Karpas-422 (cell line): ENCODE measurements at places on chromosomes 11 and 22. TPM values are rescaled to one million over a fixed set of nuclear protein-coding genes. Genes with fewer than 3 reads are reported as not detected.

DNA sequence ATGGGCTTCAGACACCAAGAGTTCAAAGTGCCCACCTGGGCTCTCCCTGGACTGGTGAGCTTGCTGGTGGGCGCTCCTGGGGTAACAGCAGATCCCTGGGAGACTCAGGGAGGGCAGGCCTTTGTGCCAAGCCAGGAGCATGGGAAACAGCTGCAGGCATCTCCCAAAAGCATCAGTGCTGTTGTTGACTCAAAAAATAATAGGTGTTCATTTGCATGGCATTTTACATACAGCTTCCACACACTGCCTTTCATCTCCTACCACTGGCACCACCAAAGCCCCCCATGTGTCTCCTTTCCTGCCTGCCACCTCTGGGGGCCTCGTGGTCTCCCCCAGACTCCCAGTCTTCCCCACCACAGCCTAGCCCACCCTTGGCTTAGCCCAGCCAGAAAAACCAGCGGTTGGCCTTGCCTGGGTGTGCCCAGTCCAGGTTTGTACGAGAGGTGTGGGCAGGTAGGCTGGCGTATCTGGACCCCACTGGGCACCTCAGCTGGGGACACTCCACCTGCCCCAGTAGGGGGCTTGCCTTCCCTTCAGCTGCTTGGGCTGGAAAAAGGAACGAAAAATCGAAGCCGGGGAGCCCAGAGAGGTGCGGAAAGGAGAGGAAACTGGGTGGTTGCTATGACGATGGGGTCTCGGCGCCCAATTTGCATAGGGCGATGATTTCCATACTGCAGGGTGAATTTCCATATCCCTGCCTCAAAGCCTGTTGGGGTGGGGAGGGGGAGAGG lies 15.0 kb downstream of the POU2F3 start:
- peaks cover 54% of the 10 kb centered on the region for H3K4me1 ChIP-seq
- no peaks in the 10 kb centered on the region for H3K27me3 ChIP-seq
- peak; percentile 87 for DNase-seq
- peak overlapping the region; percentile 63; the same call in 1 of the 2 replicates for H3K27ac ChIP-seq

BTBD18 gene
- not detected in 2 replicates for total RNA-seq

ZNF70 gene
- total RNA-seq, result 8.5 and 12.0 TPM in 2 replicates

DNA sequence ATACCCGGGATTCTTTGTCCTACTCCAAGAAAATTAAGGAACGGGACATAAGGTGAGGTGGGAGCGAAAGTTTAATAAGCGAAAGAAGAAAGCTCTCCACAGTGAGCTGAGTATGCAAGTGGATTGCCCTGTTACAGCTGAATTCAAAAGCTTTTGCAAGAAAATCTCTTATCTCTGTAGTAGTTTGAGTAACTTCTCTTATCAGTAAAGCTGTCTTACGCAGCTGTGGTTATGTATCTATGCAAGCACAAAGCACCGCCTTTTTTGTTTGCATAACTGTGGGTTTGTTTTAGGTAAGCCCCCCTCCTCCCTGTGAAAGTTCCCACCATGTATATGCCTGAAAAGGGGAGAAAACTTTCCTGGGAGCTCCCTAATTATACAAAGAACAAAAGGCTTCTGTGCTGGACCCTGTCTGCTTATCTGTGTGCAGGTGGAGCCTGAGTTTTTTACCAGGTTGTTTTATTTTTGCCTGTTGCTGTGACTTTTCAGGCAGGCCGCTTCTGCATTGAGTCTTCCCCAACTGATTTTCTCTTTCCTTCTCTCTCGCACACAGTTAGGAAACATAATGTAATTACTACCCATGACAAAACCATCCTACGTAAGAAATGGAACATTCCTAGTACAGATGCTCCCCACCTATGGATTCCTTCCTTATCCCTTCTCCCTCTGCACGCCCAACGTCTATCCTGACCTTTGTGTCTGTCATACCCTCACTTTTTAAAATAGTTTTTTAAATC lies 837 bp upstream of the PLAAT5 start:
- H3K4me1 ChIP-seq, result no peaks in the 10 kb centered on the region
- H3K27ac ChIP-seq, result no peak overlapping the region
- H3K36me3 ChIP-seq, result no peaks in the 10 kb centered on the region
- H3K4me3 ChIP-seq, result no peak overlapping the region
- DNase-seq, result no peak
- H3K27me3 ChIP-seq, result no peaks in the 10 kb centered on the region

GRCh38 chr22:26751217-26751616 lies 93.8 kb downstream of the MIAT start:
- DNase-seq, result no peak
- H3K4me1 ChIP-seq, result no peaks in the 10 kb centered on the region
- no peaks in the 10 kb centered on the region for H3K27me3 ChIP-seq
- H3K4me3 ChIP-seq, result no peak overlapping the region
- H3K27ac ChIP-seq, result no peak overlapping the region
- no peaks in the 10 kb centered on the region for H3K36me3 ChIP-seq

ALX4 gene
- not detected in 2 replicates for total RNA-seq

GRCh38 chr11:134528453-134528852 lies 116.4 kb upstream of the B3GAT1 start:
- no peak overlapping the region for H3K4me3 ChIP-seq
- no peaks in the 10 kb centered on the region for H3K4me1 ChIP-seq
- H3K27me3 ChIP-seq, result no peaks in the 10 kb centered on the region

DNA sequence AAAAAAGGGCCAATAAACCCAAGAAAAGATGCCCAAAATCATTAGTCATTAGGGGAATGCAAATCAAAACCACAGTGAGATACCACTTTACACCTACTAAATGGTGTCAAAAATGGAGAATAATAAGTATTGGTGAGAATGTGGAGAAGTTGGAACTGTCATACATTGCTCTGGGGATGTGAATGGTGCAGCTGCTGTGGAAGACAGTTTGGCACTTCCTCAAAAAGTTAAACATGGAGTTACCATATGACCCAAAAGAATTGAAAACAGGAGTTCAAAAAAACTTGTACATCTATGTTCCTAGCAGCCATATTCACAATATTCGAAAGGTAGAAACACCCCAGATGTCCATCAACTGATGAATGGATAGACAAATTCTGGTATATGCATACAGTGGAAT lies 24.5 kb upstream of the DLAT start:
- no peak overlapping the region for H3K4me3 ChIP-seq
- H3K4me1 ChIP-seq, result no peaks in the 10 kb centered on the region
- H3K27ac ChIP-seq, result no peak overlapping the region
- no peaks in the 10 kb centered on the region for H3K27me3 ChIP-seq
- H3K36me3 ChIP-seq, result no peaks in the 10 kb centered on the region

- H3K4me3 ChIP-seq, result peak overlapping the region; percentile 36; the same call in 1 of the 2 replicates
- no peaks in the 10 kb centered on the region for H3K27me3 ChIP-seq
- peak; percentile 90 for DNase-seq
- H3K4me1 ChIP-seq, result peaks cover 66% of the 10 kb centered on the region
Measured at GRCh38 chr22:24521791-24522245, 26.7 kb downstream of the UPB1 start.

DNA sequence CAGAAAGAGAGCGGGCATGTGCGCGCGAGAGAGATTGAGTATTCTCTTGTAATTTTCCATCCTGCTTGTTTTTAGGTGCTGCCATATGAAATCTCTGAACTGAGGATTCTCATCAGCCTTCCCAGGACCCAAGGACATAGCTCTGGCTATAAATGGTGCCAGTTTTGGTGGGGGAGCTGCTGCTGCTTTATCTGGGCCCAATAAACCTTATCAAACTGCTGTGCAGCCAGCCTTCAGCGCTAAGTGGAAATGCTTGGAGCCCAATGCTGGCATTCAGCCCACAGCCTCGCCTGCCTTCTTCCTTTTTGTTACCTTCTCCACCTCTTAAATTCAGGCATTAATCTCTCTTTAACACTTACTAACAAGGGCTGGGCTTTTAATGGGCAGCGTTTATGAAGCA lies 2.4 kb upstream of the ZBTB16 start:
- DNase-seq, result no peak
- H3K4me3 ChIP-seq, result no peak overlapping the region
- H3K27ac ChIP-seq, result no peak overlapping the region
- H3K4me1 ChIP-seq, result no peaks in the 10 kb centered on the region
- H3K36me3 ChIP-seq, result no peaks in the 10 kb centered on the region

DNA sequence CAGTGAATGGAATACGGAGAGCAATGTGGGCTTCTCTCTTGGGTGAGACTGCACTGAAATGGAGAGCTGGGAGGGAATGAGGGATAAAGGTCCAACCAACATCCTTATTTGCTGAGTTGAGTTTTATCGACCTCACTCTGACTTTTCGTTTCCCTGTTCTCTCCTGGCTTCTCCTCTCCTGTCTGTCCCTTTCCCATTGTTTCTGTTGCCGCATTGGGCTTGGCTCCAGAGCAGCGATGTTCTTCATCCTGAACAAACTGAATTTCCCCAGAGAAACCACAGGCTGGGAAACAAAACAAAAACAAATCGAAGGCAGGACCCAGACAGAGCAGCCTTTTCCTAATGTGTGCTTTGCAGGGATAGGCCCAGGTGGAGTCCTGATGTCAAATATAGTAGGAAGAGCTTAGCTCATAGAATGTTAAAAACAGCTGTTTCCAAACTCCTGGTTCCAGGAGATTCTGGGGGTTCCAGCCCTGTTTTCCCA lies 30.0 kb downstream of the MOV10L1 start:
- H3K27me3 ChIP-seq, result peaks cover 2% of the 10 kb centered on the region; the same call in 1 of the 2 replicates
- no peak overlapping the region for H3K4me3 ChIP-seq
- H3K36me3 ChIP-seq, result no peaks in the 10 kb centered on the region

SMIM35 gene
- 0.04 TPM in 1 of 2 replicates, not detected in the other for total RNA-seq

DNA sequence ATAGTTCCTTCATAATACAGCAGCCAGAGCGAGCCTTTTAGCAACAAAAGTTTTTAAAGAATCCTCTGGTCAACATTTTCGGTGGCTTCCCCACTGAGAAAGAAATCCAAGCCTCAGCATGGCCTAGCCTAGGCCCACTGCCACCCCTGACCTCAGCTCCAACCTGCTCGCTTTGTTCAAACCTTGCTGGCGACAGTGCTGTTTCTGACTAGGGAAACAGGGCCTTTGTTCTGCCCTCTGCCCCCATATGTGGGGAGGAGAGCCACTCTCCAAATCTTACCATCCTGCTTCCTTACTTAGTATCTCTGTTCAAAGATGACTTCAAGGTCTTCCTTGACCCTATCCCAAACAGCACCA lies 95.8 kb downstream of the CCDC83 start:
- H3K4me3 ChIP-seq, result no peak overlapping the region
- H3K4me1 ChIP-seq, result peaks cover 10% of the 10 kb centered on the region
- peaks cover 24% of the 10 kb centered on the region for H3K36me3 ChIP-seq
- no peaks in the 10 kb centered on the region for H3K27me3 ChIP-seq
- peak; percentile 56 for DNase-seq
- H3K27ac ChIP-seq, result no peak overlapping the region

- H3K36me3 ChIP-seq, result no peaks in the 10 kb centered on the region
- no peak overlapping the region for H3K27ac ChIP-seq
- H3K4me3 ChIP-seq, result no peak overlapping the region
- peaks cover 9% of the 10 kb centered on the region for H3K4me1 ChIP-seq
- no peaks in the 10 kb centered on the region for H3K27me3 ChIP-seq
Measured at GRCh38 chr22:40076702-40077645, 82.2 kb downstream of the FAM83F start.

DSCAML1 gene
- not detected in 2 replicates for total RNA-seq

SLN gene
- total RNA-seq, result not detected in 2 replicates

DNA sequence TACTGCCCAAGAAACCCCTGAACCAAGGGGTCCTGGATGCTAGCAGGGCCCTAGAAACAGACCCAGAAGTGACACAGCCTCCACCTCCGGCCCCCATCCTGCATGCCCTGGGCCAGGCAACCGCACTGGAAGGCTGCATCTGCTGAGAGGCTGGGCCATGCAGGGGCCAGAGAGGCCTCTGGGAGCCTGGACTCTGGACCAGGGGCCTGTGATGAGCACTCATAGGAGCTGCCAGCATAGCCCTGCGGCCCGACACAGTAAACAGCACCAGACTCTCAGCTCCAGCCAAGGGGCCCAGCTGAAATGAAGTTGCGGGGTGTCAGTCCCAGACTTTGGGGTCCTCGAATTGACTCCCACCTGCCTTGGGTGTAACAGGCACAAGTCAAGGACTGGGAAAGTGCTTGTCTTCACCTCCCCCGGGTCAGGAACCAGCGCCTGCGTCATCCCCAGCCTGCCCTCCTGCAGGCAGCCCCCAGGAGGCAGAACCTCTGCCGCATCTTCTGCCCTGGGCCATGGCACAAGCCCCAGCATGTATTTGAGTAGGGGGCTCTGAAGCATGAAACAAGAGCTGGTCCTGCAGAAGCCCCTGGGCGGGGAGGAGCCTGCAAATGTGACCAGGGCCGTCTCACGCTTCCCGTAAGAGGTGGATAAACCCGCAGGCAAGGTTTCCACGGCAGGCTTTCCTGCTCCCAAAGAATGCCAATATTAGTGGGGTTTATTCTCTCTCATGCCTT lies 25.2 kb upstream of the CCND1 start:
- no peak overlapping the region for H3K4me3 ChIP-seq
- H3K4me1 ChIP-seq, result no peaks in the 10 kb centered on the region
- no peaks in the 10 kb centered on the region for H3K27me3 ChIP-seq
- no peak for DNase-seq
- no peaks in the 10 kb centered on the region for H3K36me3 ChIP-seq

DNA sequence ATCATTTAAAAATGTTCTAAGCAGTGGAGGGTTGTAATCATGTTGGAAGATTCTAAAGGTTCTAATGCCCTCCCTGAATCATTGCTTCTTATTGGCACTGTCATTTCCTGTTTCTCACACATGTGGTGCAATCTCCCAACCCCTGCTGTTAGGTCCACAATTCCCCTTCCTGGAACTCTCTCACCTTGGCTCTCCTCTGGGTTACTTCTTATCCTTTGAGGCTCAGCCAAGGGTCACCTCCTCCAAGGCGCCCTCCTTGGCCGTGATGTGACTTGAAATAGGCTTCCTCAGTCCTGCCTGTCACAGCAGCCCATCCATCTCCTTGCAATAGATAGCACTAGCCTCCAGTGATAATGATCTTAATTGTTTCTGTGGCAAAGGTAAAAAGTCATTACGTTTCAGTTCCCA lies 149.8 kb downstream of the TTC17 start:
- no peaks in the 10 kb centered on the region for H3K36me3 ChIP-seq
- H3K4me1 ChIP-seq, result no peaks in the 10 kb centered on the region
- H3K27ac ChIP-seq, result no peak overlapping the region
- H3K4me3 ChIP-seq, result no peak overlapping the region
- no peak for DNase-seq

DNA sequence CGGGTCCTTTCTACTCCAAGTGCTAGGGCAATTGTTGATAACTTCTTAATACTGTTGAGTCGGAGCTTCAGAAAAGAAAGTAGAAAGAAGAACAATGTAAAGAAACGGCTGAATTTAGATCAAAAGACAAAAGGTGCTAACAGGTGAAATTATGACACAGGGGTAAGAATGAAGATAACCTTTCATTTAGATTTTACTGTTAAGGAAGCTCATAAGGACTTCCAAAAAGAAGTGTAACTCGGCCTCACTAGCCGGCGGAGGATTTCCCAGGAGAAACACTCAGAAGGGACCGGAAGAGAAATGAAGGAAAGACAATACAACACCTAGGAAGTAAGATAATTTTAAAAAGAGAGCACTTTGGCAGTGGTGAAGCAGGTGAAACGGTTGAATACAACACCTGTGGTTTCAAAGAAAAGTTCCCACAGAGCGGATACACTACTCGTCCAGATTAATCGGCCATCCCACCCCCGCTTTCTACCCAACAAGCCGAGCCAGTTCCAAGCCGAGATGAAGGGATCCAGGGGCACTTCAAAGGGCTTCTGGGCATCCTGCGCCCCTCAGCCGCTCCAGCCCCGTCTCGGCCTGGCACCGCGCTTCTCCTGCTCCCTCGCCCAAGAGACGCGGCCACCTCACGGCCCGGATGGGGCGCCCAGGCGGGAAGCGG lies 737 bp downstream of the PPP2R1B start:
- peaks cover 41% of the 10 kb centered on the region for H3K36me3 ChIP-seq
- no peaks in the 10 kb centered on the region for H3K27me3 ChIP-seq
- DNase-seq, result peak; percentile 80
- H3K27ac ChIP-seq, result peak overlapping the region; percentile 2
- peak overlapping the region; percentile 63 for H3K4me3 ChIP-seq
- peaks cover 32% of the 10 kb centered on the region for H3K4me1 ChIP-seq

SCUBE2 gene
- total RNA-seq, result 6.8 TPM in 1 of 2 replicates, not detected in the other

CNGA4 gene
- 1.7 and 2.0 TPM in 2 replicates for total RNA-seq
